ENCODE measurements at places on chromosomes 3 and 15.
A peak's percentile ranks its signal among the peaks of the same experiment; 100 is the strongest.

DNA sequence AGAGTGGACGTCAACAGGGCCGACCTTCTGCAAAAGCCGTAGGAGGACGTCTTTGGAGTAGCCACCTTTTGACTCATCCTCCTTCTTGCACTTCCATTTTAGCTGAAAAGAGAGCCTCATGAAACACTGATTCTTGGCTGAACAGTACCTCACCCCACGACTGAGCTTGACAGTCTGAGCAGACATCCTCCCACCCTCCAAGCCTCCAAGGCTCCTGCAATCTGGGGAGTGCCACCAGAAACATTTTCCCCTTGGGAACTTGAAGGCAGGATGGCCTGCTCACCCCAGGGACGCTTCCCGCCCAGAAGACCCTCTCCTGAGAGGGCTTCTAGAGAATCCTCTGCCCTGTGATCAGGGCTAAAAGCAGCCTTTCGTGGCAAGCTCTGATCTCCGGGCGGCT, 5.2 kb downstream of the C15orf62 start:
- no peak for DNase-seq

GRCh38 chr15:24645627-24646026, 29.9 kb upstream of the NPAP1 start:
- no peak for DNase-seq

DNA sequence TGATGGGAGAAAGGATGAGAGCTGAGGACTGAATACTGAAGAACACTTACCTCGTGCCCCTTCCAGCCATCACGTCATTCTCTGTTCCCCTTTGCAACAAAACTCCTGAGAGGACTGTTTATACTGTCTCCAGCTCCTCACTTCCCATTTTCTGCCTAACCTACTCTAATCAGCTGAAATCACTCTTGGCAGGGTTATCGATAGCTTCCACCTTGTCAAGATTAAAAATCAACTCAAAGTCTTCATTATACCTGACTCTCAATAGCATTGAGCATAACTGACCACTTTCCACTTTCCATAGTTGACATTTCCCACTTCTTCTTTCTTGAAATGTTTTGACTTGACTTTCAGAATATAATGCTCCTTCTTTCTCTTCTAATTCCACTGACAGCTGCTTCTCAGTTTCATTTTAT, 4.3 kb downstream of the BTBD1 start:
- DNase-seq, result no peak

DNA sequence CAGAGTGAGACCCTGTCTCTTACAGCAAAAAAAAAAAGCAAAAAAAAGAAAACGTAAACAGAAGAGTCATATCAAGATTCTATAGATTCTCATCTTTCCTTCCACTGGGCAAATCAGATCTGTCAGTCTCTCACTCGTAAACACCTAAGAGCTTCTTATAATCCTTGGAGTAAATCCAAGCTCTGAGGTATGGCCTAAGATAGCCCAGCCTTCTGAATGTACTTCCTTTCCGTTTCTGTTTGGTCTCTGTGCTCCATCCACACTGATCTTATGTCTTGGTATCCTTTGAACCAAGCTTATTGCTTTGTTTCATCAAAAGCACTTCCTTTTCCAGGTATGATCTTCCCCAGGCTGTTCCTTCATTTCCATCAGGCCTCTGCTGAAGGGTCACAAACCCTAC, 137.8 kb downstream of the CADPS start:
- DNase-seq, result no peak

DNA sequence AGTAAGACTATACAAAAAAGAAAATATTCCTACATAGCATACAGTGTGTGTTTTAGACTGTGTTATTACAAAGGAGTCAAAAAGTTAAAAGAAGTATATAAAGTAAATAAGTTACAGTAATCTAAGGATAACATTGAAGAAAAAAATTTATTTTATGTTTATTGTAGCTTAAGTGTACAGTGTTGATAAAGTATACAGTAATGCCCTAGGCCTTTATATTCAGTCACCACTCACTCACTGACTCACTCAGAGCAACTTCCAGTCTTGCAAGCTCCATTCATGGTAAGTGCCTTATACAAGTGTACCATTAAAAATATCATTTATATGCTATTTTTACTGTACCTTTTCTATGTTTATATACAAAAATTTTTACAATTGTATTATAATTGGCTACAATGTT, 220.1 kb downstream of the BCHE start:
- DNase-seq, result no peak

- DNase-seq, result no peak
Observed at GRCh38 chr3:192365571-192365970, 361.8 kb downstream of the FGF12 start.

GRCh38 chr3:19221081-19221480, 72.8 kb downstream of the KCNH8 start:
- no peak for DNase-seq

- DNase-seq, result no peak
Observed at GRCh38 chr15:72782274-72783003, 1.1 kb downstream of the ADPGK start.

DNA sequence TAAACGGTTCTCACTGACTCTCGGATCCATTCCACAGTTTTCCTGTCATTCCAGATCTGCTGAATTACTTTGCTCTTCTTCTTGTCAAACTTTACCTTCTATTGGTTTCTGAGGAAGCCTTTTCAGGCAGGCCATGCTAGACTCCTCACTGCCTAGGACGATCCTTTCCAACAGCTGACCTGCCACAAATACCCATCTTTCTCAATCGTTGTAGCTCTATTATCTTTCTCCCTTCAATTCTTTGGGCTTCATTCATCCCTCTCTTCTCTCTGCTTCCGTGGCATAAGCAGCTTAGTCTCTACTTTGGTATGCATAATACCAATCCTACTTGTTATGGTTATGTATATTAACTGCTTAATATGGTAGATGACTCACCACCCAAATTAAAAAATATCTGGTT, 421.8 kb downstream of the NLGN1 start:
- DNase-seq, result no peak

GRCh38 chr15:46461416-46461815, 826.6 kb downstream of the SQOR start:
- no peak for DNase-seq

GRCh38 chr3:79247725-79248043, 520.1 kb downstream of the ROBO1 start:
- no peak for DNase-seq

DNA sequence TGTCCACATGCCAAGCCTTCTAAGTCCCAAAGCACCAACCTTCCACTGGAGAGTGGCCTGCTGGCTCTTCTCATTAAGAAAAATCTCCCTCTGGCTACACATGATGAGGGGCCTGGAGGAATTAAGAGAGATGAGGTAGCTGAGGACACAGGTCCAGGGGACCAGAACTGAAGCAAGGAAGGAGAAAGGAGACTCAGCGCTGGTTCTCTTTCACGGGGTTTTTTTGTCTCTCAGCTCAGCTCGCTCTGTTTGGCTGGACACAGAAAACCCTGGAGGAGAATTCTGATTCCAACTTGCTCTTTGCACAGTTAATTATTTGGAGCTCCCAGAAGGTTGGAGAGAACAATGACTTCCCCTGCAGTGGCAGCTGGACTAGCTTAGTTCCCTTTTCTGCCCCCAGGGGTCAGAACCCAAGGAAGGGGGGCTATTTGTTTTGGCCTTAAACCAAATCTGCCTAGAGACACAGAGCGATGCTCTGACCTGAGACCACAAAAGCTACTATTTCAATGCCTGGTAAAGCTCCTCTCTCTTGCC, 507.6 kb downstream of the FHIT start:
- DNase-seq, result no peak

- no peak for DNase-seq
Observed at GRCh38 chr15:92665100-92665555, 9.6 kb upstream of the FAM174B start.

- DNase-seq, result no peak
Observed at GRCh38 chr3:61663356-61664104, 102.2 kb downstream of the PTPRG start.

- DNase-seq, result peak; percentile 46
Observed at GRCh38 chr3:13650210-13651056, 101.5 kb downstream of the FBLN2 start.

DNA sequence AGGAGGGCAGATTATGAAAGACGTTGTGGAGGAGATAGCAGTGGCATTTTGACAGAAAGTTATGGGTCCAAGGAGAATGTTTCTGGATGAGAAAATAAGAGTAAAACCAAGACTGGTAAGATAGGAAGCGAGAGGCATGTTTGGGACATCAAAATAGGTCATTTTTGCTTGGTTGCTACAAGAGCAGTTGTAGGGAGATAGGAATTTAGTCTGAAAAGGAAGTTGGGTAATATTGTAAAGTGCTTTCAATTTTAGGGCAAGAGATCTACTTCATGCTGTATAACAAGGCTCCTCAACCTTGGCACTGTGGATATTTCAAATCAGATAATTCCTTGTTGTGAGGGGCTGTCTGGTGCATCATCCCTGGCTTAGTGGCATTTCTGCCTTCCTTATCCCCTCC, 118.0 kb upstream of the DPH6 start:
- no peak for DNase-seq

DNA sequence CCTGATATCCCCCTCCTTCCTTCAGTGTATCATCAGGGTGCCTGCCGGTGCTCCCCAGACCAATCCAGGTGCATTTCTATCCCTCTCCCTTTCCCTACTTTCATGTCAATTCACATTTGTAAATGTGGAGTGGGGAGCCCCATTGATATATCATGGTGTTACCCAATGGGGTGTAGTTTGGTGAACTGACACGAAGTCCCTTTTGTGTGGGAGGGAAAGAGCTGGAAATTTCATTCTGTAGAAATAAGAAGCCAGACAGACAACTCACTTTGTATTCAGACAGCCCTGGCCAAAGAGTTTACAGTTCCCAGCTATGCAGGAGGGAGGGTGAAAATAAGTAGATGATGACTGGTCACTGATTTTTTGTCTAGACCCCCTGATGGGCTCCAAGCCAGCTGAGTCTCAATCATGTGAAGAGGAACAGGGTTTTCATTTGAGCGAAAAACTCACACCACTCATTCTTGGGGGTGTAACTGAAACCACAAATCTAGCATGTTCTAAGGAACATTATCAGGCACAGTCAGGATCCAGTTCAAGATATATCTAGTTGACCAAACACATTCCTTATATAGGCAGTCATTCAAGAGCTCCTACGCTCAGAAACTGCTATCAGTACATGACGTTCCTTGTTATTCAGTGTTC, 58.9 kb downstream of the LMCD1 start:
- no peak for DNase-seq

GRCh38 chr15:46344915-46345314, 710.1 kb downstream of the SQOR start:
- no peak for DNase-seq

DNA sequence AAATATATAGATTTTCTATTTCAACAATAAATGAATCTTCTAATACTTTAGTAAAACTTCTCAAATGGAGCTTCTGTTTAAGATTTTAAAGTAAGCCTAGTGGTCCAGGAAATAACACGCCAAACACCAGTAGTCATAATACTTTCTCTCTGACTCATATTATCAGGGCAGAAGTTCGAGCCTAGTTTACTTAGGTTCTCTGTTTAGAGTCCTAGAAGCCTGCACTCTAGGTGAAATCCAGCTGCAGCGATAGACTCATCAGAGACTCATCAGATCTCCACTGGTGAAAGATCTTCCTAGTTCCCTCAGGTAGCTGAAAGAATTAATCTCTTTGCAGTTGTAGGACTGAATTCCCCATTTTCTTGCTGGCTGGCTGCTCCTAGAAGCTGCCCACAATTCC, 552.5 kb upstream of the ROBO2 start:
- no peak for DNase-seq

- DNase-seq, result no peak
Observed at GRCh38 chr3:28347374-28348264, 902 bp upstream of the ZCWPW2 start.

GRCh38 chr3:49058011-49058410, 28.8 kb upstream of the IMPDH2 start:
- no peak for DNase-seq

DNA sequence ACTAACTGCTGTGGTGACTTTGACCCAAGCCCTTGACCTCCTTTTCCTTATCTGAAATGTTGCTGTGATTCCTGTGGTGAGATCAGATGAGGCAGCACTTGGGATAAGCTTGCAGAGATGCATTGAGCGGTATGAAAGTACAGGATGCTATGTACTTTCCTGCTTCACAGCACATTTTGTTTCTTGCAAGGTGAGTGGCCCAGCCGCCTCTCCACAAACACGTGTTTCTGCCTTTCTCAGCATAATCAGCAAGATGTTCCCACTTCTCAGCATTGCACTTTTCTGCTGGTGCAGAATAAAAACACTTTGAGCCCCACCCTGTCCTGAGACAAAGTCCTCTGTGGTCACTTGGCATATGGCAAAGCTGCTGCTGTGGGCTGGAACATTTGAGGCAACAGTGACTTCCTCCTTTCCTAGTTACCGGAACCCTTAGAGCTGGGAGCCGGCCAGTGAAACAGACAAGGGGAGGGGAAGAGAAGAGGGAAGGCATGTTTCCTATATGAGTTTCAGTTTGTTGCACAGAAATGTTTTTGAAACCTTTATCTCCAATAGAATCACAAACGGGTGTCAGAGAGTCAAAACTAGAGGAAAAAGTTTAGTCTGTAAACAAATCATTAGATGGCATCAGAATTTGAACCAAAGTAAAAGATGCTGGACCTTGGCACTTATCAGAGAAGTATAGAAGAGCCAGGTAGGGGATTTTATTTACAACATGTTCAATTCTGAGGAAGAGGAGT, 5.0 kb downstream of the NUDT16 start:
- no peak for DNase-seq

DNA sequence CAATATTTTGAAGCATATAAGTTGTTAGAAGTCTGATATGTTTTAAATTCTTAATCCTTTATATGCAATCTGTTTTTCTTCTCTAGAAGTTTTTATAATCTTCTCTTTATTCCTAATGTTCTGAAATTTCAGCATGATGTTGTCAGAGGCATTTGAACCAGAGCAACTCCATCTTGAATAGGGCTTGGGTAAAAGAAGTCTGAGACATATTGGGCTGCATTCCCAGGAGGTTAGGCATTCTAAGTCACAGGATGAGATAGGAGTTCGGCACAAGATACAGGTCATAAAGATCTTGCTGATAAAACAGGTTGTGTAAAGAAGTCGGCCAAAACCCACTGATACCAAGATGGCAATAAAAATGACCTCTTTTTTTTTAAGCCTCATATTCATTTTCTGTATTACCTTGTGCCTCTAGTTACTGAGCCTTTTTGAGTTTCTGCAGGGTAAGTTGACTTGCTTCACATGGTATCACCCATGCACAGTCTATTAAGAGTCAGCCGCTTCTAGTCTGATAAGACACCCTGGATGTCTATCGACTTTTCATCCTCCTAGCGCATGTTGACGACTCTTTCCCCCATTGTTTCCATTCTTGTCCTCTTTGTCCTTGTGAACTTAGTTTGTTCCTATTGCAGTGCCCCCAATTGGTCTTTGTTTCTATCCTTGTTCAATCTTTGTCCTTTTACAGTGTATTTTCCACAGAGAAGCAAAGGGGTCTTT, 80.8 kb upstream of the RNU6-1 start:
- DNase-seq, result no peak

GRCh38 chr3:137763594-137763938, 549 bp upstream of the SOX14 start:
- no peak for DNase-seq

DNA sequence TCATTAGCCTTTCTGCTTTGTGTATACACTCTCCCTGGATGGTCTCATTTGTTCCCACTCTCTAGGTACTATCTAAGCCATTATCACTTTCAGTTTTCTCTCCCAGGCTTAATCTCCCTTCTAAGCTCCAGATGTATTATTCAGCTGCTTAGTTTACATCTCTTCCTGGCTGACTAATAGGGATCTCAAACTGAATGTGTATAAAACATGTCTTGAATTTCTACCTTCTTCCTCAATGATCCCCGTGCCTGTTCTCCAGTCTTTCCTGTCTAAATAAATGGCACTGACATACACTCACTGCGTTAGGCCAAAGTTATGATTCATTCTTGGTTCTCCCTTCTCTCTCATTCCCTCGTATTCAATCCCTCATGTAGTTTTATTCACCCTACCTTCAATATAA, 127.3 kb downstream of the NR2F2 start:
- no peak for DNase-seq
